Activated naive CD4-positive, alpha-beta T cell treated with anti-CD3 and anti-CD28 coated beads for 36 hours (primary cell): ENCODE measurements at places on chromosomes 6 and 20. TPM values are rescaled to one million over a fixed set of nuclear protein-coding genes. Genes with fewer than 3 reads are reported as not detected.

GJA10 gene
- not detected for total RNA-seq

SPATA25 gene
- total RNA-seq: 0.38 TPM

DNA sequence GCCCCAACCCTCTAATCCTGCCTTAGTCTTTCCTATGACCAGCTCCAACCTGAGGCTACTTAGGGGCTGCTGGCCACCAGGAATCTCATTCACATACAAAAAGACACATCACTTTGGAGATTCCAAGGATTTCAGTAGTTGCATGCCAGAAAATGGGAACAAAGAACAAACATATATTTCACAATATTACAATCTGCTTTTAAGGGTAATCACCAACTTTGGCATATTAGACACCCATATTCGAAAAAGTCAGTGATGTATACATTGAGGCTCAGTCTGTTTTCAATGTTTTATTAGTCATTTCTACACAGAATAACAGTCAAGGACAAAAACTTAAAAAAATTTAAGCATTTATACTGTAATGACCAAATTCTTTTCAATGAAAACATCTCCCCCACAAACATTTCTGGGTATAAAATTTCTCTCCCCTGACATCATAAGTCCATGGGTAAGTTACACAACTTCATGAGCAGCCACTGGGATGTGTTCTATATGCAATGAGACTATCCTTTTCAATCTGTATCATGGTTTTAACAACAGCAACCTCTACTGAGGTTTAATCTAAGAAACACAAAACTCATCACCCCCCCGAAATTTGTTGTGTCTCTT is 103.5 kb downstream of the MAP7 start:
- H3K4me1 ChIP-seq: no peaks in the 10 kb centered on the region
- no peak overlapping the region for H3K27ac ChIP-seq
- no peaks in the 10 kb centered on the region for H3K36me3 ChIP-seq
- DNase-seq: no peak
- no peaks in the 10 kb centered on the region for H3K27me3 ChIP-seq

DNA sequence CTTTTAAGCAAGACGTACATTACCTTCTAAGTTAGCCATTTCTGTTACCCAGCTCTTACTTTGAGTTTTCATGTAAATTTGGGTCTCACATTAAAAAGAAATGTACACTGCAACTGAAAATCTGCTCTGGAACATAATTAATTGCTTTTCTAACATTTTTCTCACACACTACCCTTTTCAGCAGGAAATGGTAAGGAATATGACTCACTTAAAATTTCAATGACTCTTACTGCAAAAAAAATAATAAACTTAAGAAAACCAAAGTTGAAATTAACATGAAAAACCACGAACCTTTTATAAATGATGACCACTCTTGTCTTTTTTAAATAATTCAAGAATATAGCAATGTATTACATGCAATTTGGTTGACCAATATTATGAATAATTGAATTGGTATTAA is 1.3 kb downstream of the CGA start:
- H3K27me3 ChIP-seq: peaks cover 10% of the 10 kb centered on the region
- no peaks in the 10 kb centered on the region for H3K36me3 ChIP-seq
- H3K4me3 ChIP-seq: no peak overlapping the region
- no peak overlapping the region for H3K27ac ChIP-seq
- no peak for DNase-seq

- no peak for DNase-seq
- no peaks in the 10 kb centered on the region for H3K27me3 ChIP-seq
- no peaks in the 10 kb centered on the region for H3K4me1 ChIP-seq
- no peak overlapping the region for H3K27ac ChIP-seq
- H3K36me3 ChIP-seq: peaks cover 17% of the 10 kb centered on the region
Measured at GRCh38 chr6:43786664-43787329, 16.8 kb downstream of the VEGFA start.
